Effector memory CD4-positive, alpha-beta T cell (primary cell): ENCODE measurements at places on chromosomes 16 and 17.

DNA sequence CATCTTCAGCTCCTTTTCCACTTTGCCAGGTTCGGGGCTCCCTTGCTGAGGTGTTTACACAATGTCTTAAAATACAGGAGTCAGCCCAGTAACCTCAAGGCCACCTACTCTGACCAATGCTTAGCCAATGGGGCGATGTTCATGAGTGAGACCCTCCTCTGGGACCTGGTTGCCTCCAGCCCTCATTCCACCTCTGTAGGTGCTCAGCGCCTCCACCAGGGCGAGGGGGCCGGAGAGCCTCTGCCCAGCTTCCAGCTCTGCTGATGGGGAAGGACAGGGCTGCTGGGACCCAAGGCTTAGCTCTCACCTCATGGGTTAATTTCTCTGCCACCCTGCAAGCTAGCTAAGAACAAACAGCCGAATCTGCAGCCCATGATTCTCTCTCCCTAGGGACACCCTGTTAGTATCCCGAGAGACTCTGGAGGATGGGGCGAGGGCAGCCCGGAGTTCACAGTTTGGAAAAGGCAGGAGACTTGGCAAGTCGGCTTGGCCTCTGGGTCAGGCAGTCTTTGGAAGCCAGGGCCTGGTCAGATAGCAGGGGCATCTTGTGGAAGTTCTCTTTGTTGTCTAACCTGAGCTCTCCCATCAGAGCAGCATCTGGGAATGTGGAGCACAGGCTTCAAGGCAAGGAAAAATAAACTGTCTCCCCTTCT, 16.2 kb downstream of the SRCIN1 start:
- no peak for DNase-seq

DNA sequence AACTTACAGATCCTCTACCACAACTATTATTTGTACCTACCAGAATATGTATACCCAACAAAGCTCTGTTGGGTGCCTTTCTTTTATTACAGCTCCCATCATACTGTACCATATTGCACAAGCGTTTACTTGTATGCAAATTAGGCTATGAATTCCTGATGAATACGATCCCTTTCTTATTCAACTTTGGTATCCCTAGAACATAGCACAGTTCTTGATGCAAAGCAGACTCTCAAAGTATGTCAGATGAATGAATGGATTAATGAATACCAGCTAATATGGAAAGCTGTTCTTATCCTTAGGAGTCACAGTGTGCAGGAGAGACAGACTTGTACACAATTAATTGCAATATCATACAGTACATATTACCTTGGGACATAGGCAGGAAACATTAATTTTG, 79.7 kb upstream of the NACA2 start:
- no peak for DNase-seq

DNA sequence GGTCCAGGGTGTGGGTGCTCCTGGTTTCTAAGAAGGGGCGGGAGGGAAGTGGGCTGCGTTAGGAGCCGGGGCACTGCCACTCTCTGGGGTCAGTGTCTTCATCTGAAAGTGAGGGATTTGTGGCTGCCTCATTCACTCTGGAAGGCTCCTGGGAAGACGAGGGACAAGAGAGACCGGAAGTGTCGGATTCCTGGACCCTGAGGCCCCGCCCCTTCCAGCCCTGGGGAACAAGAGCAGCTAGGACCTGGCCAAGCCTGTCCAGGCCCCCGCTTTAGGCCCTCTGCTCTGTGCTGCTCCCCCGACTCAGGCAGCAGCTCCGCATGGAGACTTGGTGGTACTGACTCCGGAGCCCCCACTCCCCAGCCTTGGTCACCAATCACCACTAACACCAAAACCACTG, 6.5 kb downstream of the LGALS3BP start:
- no peak for DNase-seq

DNA sequence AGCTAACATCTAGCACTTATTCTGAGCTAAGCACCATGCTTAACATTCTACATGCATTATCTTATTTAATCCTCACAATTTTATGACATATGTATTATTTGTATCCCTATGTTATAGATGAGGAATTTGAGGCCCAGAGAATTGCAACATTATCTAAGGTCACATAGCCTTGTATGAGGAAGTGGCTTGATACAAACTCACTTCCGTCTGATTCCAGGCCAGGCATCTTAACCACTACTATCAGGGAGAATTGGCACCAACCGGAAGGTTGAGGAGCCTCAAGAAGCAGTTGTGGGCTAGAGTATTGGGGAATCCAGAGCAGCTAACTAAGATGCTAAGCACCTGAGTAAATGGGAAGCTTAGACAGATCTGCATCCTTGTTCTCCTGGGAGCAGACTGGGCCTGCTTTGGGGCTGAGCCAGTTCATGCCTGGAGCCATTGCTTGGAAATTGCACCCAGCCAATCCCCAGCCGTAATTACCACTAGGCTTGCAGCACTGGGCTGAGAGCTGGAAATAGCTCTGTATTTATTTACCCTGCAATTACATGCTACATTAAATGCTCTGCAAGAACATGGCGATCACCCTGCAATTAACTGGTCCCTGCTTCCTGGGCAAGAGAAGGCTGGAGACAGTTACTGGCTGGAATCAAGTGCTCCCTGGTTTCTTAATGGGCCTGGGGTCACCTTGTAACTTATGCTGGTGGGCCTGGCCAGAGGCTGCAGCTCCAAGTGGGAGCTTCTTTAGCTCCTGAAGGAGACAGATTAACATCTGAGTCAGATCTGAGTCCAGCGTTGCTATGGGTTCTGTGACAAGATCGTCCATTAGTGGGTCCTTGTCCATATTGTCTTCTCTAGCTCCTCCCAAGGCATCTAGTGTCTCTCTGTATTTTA, 273.1 kb upstream of the CCL2 start:
- no peak for DNase-seq

GRCh38 chr16:76518781-76519180, 241.6 kb downstream of the CNTNAP4 start:
- no peak for DNase-seq

DNA sequence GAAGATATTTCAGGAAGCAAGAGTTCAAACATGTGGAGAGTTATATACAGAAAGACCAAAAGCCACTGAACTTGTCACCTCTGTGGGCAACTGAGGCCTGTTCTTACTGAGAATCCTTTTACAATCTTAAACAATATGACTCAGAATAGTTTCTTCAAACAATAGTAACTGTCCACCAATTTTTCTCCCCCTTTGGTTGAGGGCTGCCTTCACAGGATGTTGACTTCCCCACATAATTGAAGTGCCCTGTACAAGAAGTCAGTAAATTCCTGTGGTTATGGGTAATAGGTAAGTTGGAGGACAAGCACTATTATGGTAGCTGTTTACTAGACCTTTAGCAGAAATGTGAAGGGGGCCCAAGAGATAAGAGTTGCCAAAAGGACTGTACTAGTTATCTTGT, 215.8 kb downstream of the CDH8 start:
- no peak for DNase-seq

DNA sequence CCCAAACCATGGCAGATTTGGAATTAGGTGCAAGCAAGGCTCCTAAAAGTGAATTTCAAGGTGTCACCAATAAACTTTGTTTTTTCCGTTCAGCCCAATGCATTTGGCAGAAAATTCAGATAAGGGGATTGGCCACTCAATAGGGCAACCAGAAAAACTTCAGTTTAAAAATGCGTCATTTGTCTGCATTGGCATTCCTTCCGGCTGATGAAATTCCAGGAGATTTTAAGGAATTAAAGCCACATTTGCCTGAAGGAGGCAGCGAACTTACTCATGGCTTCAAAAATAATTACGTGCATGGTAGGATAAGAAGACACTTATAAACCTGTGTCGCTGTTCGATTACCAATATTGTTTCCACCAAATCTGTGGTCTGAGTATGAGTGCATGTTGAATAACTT, 151.9 kb downstream of the SALL1 start:
- no peak for DNase-seq

DNA sequence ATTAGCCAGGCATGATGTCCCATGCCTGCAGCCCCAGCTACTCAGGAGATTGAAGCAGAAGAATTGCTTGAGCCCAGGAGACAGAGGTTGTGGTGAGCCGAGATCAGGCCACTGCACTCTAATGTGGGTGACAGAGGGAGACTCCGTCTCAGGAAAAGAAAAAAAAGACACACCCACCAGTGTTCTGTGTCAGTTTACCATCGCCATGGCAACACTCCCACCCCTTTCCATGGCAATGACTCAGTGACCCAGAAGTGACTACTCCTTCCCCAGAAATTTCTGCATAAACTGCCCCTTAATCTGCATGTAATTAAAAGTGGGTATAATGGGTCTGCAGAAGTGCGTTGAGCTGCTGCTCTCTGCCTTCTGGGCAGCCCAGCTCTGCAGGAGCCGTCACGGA, 4.0 kb upstream of the ZC3H18 start:
- DNase-seq = no peak

GRCh38 chr17:79781012-79781650, 3.2 kb downstream of the CBX2 start:
- no peak for DNase-seq

GRCh38 chr17:64941761-64942160, 22.5 kb upstream of the LRRC37A3 start:
- no peak for DNase-seq

GRCh38 chr17:29617125-29617480, 5.6 kb downstream of the CORO6 start:
- peak; percentile 79 for DNase-seq

DNA sequence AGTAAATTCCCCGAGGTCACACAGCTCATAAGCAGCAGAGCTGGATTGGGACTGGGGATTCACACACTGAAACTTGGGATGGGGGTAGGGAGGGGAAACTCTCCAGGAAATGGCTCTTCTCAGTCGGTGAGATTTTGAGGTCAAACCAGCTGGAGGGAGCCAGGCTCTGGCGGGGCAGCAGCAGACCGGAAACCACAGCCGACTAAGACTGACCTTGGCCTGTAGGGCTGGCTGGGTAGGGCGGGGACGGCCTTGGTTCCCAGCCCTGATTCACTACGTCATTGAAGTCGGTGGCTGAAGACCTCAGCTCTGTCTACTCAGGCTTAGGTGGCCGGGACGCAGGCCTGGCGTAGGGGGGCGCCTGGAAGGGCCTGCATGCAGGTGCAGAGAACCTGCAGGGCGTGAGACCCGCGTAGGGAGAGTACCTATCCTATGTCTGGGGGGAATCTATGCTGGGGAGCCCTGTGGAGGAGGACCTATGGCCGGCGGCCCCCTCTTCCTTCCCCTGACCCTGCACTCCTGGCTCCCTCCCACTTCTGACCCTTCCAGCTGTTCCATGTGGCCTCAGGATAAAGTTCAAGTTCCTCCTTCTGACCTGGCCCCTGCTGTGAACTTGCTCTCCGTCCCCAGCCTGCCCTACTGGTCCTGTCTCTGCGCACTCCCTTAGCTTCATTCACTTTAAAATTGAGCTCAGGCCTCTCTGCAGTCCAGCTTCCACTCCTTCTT, 11.9 kb upstream of the SLC4A1 start:
- no peak for DNase-seq

DNA sequence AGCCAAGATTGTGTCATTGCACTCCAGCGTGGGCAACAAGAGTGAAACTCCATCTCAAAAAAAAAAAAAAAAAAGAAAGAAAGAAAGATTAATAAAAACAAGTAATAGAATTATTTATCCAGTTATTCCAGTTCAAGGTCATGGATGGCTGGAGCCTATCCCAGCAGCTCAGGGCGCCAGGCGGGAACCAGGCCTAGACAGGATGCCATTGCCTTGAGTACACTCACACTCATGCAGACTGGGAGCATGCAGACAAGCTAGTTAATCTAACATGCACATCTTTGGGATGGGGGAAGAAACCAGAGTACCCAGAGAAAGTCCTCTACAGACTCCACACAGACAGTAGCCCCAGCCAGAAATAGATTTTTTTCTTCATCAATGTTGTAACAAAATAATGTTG, 17.9 kb downstream of the PDP2 start:
- DNase-seq = no peak

DNA sequence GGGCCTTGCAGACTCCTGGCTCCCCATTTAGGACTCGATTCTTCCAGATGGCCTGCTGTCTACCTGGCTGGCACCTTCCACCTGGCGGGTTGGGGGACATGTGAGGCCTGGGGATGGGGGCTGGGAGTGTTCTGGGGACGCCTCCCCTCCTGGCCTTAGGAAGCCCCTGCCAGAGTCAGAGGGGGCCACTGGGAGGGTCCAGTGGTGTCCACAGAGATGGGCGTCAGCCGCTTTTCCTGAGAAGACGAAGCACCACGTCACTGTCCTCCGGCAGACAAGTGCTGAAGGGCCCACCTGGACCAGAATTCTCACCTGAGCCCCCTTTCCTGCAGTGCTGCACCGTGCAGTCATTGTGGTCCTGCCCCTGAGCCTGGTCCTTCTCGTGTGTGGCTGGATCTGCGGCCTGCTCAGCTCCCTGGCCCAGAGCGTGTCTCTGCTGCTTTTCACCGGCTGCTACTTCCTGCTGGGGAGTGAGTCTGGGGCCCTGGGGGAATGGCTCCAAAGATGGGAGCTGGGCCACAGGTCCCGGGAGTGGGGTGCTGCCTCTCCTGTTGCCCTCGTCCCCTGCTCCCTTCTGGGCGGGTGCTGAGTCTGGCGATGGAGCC, 2.9 kb downstream of the TMEM235 start:
- DNase-seq = no peak

DNA sequence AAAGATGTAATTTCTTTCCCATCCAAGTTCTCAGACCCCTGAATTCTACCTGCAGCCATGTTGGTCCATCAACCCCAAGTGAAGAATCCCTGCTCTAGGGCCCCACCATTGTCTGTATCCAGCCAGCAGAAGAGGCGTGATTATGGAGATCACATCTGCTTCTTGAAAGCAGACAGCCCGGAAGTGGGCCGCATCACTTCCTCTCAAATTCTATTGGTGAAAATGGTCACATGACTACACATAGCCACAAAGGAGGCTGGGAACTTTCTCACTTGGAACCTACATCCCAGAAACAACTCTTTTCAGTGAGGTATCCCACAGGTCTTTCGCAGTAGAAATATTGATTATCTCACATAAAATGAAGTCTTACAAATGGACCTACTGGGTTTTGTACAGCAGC, 40.1 kb downstream of the IL4R start:
- no peak for DNase-seq

DNA sequence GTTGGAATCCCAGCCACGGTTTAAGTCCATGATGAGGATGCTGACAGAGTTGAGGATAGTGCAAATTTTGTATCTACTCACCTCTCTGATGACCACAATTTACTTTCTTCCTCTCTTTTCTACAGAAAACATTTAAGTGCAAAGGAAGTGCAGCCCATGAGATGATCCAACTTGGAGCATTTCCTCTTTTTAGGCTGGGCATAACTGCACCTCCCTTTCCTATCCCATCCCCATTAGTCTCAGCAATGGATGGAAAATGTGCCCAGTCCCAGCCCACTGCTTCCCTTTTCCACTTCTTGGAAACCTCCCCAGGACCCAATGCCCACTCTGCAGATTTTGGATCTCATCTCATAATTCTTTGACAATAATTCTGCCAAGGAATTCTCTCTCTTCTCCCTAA, 16.6 kb upstream of the CCL8 start:
- DNase-seq = no peak
